ENCODE measurements at places on chromosomes 2 and 18.

- DNase-seq = no peak
- no peaks in the 10 kb centered on the region for H3K36me3 ChIP-seq
- H3K4me3 ChIP-seq = no peak overlapping the region
- peaks cover 4% of the 10 kb centered on the region for H3K27me3 ChIP-seq
These were observed 263.1 kb upstream of the ID2 start for GRCh38 chr2:8418721-8419120.

DNA sequence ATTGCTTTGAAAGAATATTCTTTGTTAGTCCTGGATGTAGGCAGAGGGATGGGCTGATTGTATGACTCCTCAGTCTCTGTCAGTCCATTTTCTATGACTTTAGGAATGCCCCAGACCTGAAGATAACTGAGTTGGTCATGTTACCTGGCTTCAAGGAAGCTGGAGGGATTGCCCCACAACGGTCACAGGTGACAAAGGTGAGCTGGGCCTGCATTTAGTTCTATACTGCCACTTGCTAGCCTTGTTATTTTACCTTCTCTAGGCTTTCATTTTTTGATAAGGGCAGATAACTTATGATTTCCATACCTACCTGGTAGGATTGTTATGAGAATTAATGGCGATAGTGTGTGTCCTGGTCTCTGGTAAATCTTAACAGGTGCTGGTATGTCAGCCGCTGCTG is 260.1 kb downstream of the PRKCE start:
- DNase-seq = no peak
- no peak overlapping the region for H3K4me3 ChIP-seq

- no peak for DNase-seq
- H3K36me3 ChIP-seq = no peaks in the 10 kb centered on the region
- H3K4me3 ChIP-seq = no peak overlapping the region
- H3K4me1 ChIP-seq = no peaks in the 10 kb centered on the region
- H3K27ac ChIP-seq = no peak overlapping the region
- peaks cover 3% of the 10 kb centered on the region for H3K27me3 ChIP-seq
These were observed 223.8 kb upstream of the SPRED2 start for GRCh38 chr2:65656160-65656718.

GRCh38 chr18:32337821-32338220 is 132.9 kb downstream of the GAREM1 start:
- H3K27me3 ChIP-seq = peaks cover 5% of the 10 kb centered on the region
- no peaks in the 10 kb centered on the region for H3K36me3 ChIP-seq
- no peak overlapping the region for H3K4me3 ChIP-seq
- no peak overlapping the region for H3K27ac ChIP-seq

DNA sequence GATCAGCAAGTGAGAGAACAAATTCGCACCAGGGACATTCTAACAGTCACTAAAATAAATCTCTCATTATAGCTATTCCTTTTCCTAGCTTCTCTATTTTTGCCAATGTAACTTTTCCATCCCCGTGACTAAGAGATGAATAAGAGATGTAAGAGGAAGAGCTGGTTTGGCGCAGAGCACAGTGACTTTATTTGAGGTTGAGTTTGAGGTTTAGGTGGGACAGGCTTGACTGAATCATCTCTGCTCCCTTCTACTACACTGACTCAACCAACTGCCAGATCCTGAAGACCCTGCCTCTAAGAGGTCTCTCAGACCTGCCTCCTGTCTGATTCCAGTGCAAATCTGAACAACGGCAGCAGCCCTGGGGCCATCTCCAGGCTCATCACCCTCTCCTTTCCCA is 28.0 kb downstream of the RFX8 start:
- no peak overlapping the region for H3K4me3 ChIP-seq
- H3K36me3 ChIP-seq = peaks cover 3% of the 10 kb centered on the region
- H3K27me3 ChIP-seq = peaks cover 1% of the 10 kb centered on the region

GRCh38 chr2:100971221-100971620 is 30.9 kb upstream of the RPL31 start:
- H3K4me3 ChIP-seq = no peak overlapping the region
- no peaks in the 10 kb centered on the region for H3K4me1 ChIP-seq
- H3K27me3 ChIP-seq = no peaks in the 10 kb centered on the region
- H3K27ac ChIP-seq = no peak overlapping the region

GRCh38 chr2:17355608-17356329 is 162.5 kb downstream of the RAD51AP2 start:
- no peaks in the 10 kb centered on the region for H3K27me3 ChIP-seq
- H3K4me1 ChIP-seq = no peaks in the 10 kb centered on the region
- H3K4me3 ChIP-seq = no peak overlapping the region
- no peak for DNase-seq

GRCh38 chr18:28003451-28003850 is 173.5 kb downstream of the CDH2 start:
- H3K27ac ChIP-seq = no peak overlapping the region
- no peaks in the 10 kb centered on the region for H3K27me3 ChIP-seq
- DNase-seq = no peak
- no peaks in the 10 kb centered on the region for H3K36me3 ChIP-seq
- H3K4me1 ChIP-seq = no peaks in the 10 kb centered on the region

- H3K4me3 ChIP-seq = no peak overlapping the region
- no peaks in the 10 kb centered on the region for H3K27me3 ChIP-seq
- H3K27ac ChIP-seq = no peak overlapping the region
- DNase-seq = no peak
These were observed 57.7 kb downstream of the RAD51AP2 start for GRCh38 chr2:17460371-17461086.

- no peak for DNase-seq
These were observed 35.3 kb upstream of the PDCL3 start for GRCh38 chr2:100527440-100528015.

DNA sequence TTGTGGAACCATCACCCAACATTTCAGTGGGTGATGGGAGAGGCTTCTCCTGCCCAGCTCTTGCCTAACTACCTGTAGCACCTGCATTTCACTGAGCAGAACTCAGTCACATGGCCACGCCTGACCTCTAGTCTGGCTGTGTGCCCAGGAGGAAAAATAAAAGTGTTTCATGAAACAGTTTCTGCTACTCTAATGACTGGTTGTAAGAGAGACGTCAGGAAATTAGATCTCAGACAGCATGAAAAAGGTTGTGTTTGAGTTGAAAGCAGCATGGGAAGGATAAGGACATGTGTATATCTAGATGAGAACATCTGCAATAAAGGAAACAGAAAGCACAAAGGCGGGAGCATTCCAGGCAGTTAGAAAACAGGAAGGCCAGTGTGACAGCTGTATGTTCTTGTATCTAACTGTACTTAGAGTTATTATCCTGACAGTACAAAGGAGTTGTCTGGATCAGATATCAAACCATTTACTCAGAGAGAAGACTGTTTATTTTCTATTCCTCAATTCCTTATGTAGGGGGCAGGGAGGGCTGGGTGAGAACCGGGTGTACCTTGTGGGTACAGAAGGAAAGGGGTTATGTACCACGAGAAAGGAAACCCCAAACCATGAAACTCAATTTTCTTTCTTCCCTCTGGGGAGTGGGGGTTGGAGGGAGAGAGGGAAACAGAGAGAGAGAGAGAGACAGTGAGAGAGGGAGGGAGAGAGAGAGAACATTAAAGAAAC is 307.4 kb upstream of the VWC2L start:
- no peak for DNase-seq
- H3K27me3 ChIP-seq = no peaks in the 10 kb centered on the region
- no peaks in the 10 kb centered on the region for H3K36me3 ChIP-seq
- no peaks in the 10 kb centered on the region for H3K4me1 ChIP-seq
- H3K4me3 ChIP-seq = no peak overlapping the region
- no peak overlapping the region for H3K27ac ChIP-seq

GRCh38 chr2:45984366-45984765 is 312.8 kb upstream of the EPAS1 start:
- H3K4me1 ChIP-seq = no peaks in the 10 kb centered on the region
- H3K4me3 ChIP-seq = no peak overlapping the region
- H3K36me3 ChIP-seq = no peaks in the 10 kb centered on the region
- H3K27ac ChIP-seq = no peak overlapping the region
- no peaks in the 10 kb centered on the region for H3K27me3 ChIP-seq

DNA sequence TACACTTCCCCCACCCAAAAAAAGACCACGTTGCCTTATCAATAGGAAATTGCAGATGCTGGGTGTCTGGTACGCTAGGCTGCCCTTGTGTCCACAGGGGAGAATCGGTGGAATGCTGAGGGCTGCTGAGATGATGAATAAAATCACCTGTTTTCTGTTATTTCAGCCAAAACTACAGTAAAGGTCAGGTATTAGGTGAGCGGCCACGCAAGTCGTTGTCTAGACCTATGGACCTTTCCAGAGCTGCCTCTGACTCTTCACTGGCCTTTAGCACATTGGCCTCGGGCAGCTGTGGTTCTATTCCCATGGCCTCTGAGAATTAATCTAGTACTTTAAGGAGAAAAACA is 89.6 kb downstream of the MTCL1 start:
- H3K4me3 ChIP-seq = no peak overlapping the region
- H3K27ac ChIP-seq = no peak overlapping the region
- no peaks in the 10 kb centered on the region for H3K27me3 ChIP-seq
- H3K36me3 ChIP-seq = no peaks in the 10 kb centered on the region
- peaks cover 6% of the 10 kb centered on the region for H3K4me1 ChIP-seq
- no peak for DNase-seq

- peaks cover 13% of the 10 kb centered on the region for H3K27me3 ChIP-seq
- no peak overlapping the region for H3K4me3 ChIP-seq
- H3K27ac ChIP-seq = no peak overlapping the region
- no peaks in the 10 kb centered on the region for H3K36me3 ChIP-seq
These were observed 33.9 kb downstream of the RAB31 start for GRCh38 chr18:9741793-9742523.

DNA sequence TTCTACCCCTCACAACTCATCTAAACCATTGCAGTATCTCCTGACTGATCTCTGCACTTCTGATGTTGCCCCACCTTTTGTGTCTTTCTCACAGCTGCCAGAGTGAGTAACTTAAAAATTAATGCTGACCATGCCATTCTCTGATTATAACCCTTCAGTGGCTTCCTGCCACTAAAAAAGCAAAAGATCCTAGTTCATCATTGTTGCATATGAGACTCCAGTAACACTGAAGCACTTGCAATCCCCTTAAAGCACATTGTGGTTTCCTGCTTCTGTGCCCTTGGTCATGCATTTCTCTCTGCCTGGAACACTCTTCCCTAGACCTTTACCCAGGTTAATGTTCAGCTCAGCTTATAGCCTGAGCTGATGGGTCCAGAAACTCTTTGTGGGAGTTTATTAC is 95.1 kb upstream of the WDSUB1 start:
- no peak overlapping the region for H3K27ac ChIP-seq
- DNase-seq = no peak
- peaks cover 2% of the 10 kb centered on the region for H3K36me3 ChIP-seq
- H3K27me3 ChIP-seq = no peaks in the 10 kb centered on the region

GRCh38 chr2:129879614-129880180 is 99.8 kb upstream of the RAB6C start:
- H3K4me1 ChIP-seq = peaks cover 7% of the 10 kb centered on the region
- H3K27me3 ChIP-seq = no peaks in the 10 kb centered on the region
- H3K36me3 ChIP-seq = no peaks in the 10 kb centered on the region
- no peak overlapping the region for H3K27ac ChIP-seq
- no peak overlapping the region for H3K4me3 ChIP-seq

DNA sequence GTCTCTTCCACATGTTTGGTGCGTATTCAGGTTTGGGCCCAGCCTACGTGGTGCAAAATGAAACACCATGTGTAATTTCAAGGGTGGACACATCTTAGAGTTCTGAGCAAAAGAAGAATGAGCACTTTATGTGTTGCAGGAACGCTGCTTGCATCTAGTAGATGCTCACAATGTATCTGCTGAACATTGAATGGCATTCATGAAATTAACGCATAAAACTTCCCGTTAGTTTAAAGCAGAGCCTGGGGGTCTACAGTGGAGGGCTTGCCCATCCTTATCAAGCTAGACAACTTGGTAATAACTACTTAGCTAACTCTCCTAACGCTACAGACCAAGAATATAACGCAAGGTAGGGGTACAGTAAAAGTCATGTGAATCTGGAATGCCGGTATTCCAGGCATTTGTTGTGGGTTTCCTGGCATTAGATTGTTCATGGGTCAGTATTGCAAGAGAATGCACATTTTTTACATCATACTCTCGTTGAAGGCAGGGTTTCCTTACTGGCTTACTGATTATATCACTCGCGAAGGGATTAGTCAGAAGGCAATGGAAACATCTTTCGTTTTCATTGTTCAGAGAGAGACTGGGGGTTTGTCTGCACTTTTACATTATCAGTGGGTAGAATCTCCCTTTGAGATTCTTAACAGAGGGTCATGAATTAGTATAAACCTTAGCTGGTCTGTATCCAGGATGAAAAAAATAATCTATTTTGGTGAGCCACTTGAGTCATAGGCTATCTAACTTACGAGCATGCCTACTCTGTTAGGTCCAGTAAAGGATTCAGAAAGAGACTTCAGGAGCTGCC is 229.5 kb upstream of the EPAS1 start:
- no peak for DNase-seq
- no peak overlapping the region for H3K27ac ChIP-seq
- no peak overlapping the region for H3K4me3 ChIP-seq
- H3K36me3 ChIP-seq = no peaks in the 10 kb centered on the region
- H3K27me3 ChIP-seq = no peaks in the 10 kb centered on the region

DNA sequence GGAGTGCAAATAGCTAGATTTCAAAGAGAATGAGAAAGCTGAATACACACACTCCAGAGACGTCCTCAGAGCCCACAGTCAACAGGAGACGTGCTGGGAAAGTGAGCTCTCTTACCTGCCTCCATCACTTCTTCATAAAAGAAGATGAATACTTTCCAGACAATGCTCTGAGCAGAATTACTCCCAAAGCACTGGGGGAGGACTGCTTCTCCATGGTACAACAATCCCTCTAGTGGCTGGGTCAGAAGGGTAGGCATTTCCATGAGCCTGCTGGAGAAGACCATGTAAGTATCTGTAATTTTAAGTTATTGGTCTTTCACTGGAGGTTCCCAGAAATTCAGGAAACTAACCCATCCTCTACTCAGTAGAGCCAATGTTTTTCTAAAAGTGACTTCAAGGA is 190.3 kb downstream of the RBM43 start:
- no peaks in the 10 kb centered on the region for H3K4me1 ChIP-seq
- peaks cover 14% of the 10 kb centered on the region for H3K27me3 ChIP-seq
- no peak overlapping the region for H3K27ac ChIP-seq
- no peak for DNase-seq
- no peak overlapping the region for H3K4me3 ChIP-seq
- no peaks in the 10 kb centered on the region for H3K36me3 ChIP-seq

DNA sequence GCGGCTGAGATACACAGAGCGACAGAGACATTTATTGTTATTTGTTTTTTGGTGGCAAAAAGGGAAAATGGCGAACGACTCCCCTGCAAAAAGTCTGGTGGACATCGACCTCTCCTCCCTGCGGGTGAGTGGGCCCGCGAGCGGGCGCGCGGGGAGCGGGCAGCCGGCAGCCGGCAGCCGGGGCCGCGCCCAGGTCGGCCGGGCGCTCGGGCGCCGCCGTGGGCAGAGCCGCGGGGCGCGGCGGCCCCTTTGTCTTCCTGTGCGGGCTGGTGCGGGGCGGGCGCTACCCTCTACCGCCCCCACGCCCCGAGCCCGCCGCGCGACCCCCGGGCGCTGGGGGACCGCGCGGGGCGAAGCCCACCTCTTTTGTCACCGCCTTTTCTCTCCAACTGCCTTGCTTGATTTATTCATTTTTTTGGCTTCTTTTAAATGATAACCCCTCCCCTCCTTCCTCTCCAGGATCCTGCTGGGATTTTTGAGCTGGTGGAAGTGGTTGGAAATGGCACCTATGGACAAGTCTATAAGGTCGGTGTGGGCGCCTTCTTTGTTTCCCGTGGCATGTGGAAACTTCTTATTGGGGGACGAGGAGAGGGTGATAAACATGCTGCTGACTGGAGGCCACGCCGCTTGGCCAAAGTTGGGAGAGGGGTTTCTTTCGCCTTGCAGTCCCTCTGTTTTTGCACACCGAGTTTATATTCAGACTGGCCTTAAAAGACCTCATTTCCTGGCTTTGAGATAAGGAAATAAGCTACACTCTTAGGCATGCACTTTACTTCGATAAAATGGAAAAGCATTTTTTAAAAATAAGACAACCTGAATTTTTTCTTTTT is 722 bp downstream of the MAP4K4 start:
- peaks cover 14% of the 10 kb centered on the region for H3K36me3 ChIP-seq
- no peak overlapping the region for H3K27ac ChIP-seq
- peaks cover 2% of the 10 kb centered on the region for H3K27me3 ChIP-seq
- peak; percentile 34 for DNase-seq

Data from activated CD8-positive, alpha-beta T cell treated with anti-CD3 and anti-CD28 coated beads for 36 hours (primary cell).